Tongue (tissue), 3 donors: ENCODE measurements at places on chromosomes 13 and 19. TPM values are rescaled to one million over a fixed set of nuclear protein-coding genes. Genes with fewer than 3 reads are reported as not detected.

RGS9BP gene
- 7.1 TPM for total RNA-seq

TEX26 gene
- not detected for total RNA-seq

CYP4F8 gene
- not detected for total RNA-seq

OR7A5 gene
- total RNA-seq, result not detected

TSHZ3 gene
- 9.5 TPM for total RNA-seq
